ENCODE measurements at places on chromosomes 2 and 18.

DNA sequence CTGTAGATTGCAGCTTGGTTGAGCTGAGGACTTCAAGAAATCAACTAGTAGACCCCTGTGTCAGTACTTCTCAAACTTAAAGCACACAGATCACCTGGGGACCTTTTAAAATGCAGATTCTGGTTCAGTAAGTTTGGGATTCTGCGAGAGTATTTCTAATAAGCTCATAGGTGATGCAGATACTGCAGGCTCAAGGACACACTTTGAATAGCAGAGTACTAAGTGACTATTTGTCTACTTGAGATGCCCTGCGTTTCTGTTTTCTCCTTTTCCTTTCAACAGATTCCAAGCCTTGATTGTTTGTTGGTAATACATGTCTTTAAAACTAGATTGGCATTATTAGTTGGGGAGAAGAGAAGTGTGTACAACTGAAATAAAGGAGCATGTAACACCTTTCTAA lies 6.7 kb downstream of the MIB1 start:
- no peak for DNase-seq

GRCh38 chr2:224126440-224126839 lies 87.4 kb upstream of the SERPINE2 start:
- no peak for DNase-seq

DNA sequence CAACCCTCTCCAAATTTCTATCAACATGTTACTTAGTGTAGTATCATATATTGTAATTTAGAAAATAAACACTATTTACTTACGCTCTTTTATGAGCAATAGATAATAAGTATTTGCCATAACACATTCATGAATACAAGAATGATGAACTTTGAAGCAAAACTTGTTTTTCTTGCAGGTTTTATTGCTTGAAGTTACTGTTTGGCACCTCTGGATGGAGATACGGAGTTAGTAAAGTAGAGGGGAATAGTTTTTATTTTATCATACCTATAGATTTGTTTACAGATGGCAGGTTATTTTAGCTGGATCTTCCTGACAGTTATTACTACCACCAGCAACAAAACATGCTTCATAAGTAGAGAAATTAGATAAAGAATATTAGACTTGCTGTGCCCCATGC lies 274.2 kb upstream of the LRRTM4 start:
- DNase-seq = no peak

GRCh38 chr2:134273256-134273983 lies 19.5 kb downstream of the MGAT5 start:
- DNase-seq = no peak

GRCh38 chr2:9697909-9698308 lies 67.1 kb upstream of the YWHAQ start:
- no peak for DNase-seq

- DNase-seq = no peak
Measured at GRCh38 chr2:64819774-64820688, 166.3 kb upstream of the SERTAD2 start.

Data from cardiac fibroblast (primary cell).